K562 (cell line): ENCODE measurements at places on chromosomes 1 and 21. TPM values are rescaled to one million over a fixed set of nuclear protein-coding genes. Genes with fewer than 3 reads are reported as not detected.

DNA sequence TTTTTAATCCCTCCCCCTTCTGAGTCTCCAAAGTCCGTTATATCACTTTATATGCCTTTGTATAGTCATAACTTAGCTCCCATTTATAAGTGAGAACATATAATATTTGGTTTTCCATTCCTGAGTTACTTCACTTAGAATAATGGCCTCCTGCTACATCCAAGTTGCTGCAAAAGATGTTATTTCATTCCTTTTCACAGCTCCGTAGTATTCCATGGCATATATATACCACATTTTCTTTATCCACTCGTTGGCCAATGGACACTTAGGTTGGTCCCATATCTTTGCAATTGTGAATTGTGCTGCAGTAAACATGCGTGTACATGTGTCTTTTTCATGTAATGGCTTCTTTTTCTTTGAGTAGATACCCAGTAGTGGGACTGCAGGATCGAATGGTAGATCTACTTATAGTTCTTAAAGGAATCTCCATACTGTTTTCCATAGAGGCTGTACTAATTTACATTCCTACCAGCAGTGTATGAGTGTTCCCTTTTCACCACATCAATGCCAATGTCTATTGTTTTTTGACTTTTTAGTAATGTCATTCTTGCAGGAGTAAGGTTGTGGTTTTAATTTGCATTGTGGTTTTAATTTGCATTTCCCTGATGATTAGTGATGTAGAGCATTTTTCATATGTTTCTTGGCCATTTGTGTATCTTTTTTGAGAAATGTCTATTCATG is 12.3 kb downstream of the MAN1C1 start:
- no peak for DNase-seq

DNA sequence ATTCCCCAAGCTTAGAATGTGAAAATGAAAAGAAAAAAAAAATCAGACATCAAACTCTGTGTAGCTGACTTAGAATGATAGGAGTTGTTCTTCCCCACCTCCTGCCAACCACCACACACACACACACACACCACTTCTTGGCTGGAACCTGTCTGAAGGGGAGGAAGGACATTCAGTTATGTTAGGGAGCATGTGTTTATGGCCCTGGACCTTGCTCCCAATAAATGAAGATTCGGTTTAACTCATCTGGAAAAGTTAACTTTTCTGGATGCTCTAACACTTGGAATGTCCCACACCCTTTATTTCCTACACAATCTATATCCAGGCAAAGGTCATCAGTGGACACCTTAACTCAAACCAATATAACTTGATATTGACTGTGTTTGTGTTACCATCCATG is 112.4 kb downstream of the DAB1 start:
- no peak for DNase-seq

DNA sequence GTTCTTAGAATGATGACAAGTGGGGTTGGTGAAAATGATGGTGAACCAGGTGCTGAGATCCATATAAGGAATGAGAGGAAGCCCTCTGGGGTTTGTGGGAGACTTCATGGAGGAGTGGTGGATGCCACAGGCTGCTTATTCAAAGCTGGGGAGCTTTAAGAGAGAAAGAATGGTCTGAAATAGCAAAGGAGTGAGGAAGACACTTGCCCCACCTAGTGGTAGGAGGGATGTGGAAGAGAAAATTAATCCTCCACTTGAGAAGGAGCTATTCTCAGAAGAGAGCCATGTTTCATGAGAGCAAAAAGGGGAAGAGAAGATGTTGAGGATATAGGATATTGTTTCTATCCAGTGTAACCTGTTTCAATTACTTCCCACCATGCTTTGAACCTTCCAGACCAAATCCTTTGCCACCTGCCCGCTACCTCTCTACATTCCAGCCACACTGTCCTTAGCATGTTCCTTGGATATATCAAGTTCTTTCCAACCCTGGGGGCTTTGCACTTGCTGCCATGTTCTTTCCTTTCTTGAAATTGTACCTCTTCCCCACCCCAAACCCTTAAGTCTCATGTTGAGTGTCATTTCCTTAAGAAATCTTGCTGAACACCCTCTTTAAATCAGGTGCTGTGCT is 19.6 kb upstream of the ZNF648 start:
- peak; percentile 59 for DNase-seq

SETSIP gene
- total RNA-seq = not detected in 2 replicates

GRCh38 chr1:208524925-208525324 is 280.7 kb upstream of the PLXNA2 start:
- DNase-seq = no peak

GRCh38 chr21:36584980-36585940 is 105.3 kb upstream of the CLDN14 start:
- DNase-seq = no peak

ZMYND12 gene
- total RNA-seq = not detected in 2 replicates

DNA sequence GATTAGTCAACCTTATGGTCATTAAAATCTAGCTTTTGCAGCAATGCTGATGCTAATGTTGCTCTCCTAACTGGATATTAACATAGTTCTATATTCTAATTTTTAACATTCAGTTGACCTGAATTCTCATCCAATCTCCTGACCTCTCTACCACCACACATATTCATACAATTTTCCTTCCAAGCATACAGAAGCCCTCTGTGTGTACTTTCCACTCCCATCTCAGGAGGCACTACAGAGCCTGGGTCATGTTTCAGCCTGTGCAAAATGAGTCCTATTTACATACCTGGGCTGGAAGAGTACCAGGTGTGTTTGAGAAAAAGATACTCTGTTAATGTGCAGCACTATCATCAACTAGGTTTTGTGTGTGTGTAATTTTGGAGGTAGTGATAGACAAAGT is 486.3 kb downstream of the NEGR1 start:
- no peak for DNase-seq

GRCh38 chr1:240602189-240602588 is 9.8 kb downstream of the GREM2 start:
- DNase-seq = no peak

ARMH1 gene
- 0.49 TPM in 1 of 2 replicates, not detected in the other for total RNA-seq

DNA sequence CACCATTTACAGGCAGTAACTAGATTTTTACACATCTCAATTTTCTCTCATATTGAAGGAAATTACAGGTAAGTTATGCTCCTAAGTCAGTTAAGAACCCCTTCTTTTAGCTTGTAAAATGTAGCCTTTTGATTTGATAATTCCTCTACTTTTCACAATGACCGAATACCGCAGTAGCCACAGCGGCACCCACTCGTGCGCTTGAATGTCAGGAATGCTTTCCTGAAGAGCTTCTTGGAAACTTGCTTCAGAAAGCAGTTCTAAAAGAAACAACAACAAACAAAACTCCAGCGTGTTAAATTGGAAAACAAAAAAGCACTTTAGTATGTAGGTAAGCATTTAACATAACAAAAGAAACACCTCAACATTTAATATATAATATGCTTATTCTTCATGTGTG is 9.9 kb upstream of the DNTTIP2 start:
- no peak for DNase-seq

GRCh38 chr1:115068826-115069585 is 20.3 kb downstream of the TSPAN2 start:
- no peak for DNase-seq

FTCD gene
- total RNA-seq = 0.74 and 1.1 TPM in 2 replicates

DNA sequence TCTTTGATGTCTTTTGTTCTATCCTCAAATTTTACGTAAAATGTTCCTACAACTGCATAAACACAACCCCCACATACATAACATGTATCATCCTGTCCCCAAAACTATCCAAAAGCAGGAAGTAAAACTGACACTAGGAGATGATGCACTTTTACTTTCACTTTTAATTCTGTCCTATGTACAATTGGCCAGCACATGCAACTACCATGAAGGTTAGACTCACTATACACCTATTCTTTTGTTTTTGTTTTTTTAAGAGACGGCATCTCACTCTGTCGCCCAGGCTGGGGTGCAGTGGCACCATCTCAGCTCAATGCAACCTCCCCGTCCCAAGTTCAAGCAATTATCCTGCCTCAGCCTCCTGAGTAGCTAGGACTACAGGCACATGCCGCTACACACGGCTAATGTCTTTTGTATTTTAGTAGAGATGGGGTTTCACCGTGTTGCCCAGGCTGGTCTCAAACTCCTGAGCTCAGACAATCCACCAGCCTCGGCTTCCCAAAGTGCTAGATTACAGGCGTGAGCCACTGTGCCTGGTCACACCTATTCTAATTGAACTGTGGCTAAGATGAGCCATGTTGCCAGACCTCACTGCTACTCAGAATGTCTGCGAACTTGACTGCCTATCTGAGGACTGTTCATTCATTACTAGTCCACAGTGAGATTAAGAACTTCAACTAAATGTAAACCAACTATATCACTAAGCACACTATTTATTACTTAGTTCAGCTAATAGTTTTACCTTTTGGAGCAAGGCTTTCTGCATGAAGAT is 48.0 kb downstream of the TOR3A start:
- peak; percentile 10 for DNase-seq
